Activated naive CD4-positive, alpha-beta T cell treated with anti-CD3 and anti-CD28 coated beads, Interleukin-2, amount 10 ng/mL, durations not matched to agents 7 days and 5 days (primary cell): ENCODE measurements at places on chromosomes 16 and 17.
A peak's percentile ranks its signal among the peaks of the same experiment; 100 is the strongest.

DNA sequence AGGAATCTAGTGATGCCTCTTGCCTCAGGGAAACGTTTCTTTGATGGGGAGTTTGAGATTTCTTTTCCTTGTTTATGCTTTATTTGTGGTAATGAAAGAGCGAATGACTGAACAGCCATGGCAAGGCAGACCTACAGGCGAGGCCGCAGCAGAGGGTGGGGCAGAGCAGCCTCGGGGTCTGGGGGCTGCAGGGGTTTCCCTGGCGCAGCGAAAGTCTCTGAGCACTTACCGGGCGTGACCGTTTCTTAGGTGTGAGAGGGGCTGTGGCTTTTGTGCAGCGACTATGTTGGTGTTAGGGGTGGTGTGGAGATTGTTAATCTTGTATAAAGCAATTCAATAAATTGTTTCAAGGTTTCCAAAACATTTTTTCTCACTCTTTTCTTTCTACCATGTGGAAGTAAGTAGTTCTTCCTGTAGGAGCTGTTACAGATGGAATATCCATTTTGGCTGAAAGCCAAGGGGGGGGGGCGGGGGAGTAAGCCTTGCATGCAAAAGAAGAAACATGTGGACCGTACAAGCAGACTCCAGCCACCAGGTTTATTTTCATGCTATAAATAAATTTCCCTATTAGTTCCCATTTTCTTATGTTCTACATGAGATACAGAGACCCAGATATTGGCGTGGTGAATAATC lies 34.8 kb downstream of the UBN1 start:
- DNase-seq = no peak

DNA sequence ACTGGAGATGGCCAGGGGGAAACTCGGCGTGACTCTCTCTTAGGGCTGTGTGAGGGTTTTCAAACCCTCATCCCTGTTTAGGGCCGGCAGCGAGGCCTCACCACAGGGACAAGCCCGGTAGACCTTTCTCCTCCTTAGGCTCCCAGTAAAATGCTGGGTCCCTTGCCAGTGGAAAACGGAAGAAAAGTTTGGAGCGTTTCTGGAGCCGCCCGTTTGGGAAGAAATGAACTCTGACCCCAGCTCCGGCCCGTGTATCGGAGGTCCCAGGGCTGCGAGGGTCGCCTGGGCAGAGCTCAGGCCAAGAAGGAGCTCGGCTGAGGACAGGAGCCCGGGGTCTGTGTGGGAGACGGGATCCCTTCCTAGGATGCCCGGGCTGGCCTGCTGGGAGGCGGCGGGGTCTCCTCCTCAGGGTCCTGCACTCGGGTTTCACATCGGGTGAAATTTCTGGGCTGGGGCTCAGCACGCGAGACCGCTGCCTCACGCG lies 23.2 kb downstream of the ZNF213 start:
- no peak for DNase-seq

- no peak for DNase-seq
Observed at GRCh38 chr16:86991679-86992078, 325.5 kb downstream of the C16orf95 start.

DNA sequence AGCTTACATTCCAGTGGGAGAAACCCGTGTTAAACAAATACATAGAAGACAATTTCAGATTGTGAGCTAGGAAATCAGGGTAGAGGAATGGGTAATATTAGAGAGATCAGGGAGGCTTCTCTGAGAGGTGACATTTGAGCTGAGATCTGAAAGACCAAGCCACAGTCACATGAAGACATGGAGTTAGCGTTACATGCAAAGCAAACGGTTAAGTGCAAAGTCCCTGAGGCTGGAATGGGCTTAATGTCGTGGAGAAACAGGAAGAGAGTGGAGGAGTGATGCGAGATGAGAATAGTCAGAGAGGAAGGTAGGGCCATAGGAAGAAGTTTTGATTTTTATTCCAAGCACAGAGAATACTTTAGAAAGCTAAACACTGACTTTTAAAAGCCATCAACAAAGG lies 246.1 kb downstream of the IRX3 start:
- DNase-seq = no peak

DNA sequence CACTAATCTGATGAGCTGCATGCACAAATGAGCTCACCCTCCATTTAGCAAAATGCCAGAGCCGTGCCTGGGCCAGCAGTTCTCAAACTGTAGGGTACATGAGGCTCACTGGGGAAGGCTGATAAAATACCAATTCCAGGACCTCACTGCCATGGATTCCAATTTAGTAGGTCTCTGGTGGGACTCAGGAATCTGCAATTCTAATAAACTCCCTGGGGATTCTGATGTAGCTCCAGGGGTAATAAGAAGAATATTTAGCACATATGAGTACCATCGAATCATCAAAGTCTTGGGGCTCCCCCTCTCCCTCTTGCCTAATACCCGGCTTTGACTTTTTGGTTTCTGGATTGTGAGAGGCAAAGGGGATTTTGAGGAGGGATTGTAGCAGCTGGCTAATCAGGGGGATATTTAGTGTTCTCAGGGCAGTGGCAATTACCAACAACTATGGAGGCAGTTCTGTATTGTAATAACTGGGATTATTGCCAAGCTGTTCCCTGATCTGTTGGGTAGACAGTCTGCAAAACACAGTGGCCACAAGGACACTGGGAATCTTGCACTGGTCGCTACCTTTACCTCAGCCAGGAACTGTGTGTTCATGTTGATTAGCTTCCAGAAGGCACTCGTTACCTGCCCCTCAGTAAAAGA lies 140.4 kb downstream of the SHISA9 start:
- no peak for DNase-seq

GRCh38 chr17:33459078-33459940 lies 166.2 kb upstream of the ASIC2 start:
- DNase-seq = no peak

GRCh38 chr16:68470461-68471150 lies 22.3 kb upstream of the SMPD3 start:
- DNase-seq = peak; percentile 31

DNA sequence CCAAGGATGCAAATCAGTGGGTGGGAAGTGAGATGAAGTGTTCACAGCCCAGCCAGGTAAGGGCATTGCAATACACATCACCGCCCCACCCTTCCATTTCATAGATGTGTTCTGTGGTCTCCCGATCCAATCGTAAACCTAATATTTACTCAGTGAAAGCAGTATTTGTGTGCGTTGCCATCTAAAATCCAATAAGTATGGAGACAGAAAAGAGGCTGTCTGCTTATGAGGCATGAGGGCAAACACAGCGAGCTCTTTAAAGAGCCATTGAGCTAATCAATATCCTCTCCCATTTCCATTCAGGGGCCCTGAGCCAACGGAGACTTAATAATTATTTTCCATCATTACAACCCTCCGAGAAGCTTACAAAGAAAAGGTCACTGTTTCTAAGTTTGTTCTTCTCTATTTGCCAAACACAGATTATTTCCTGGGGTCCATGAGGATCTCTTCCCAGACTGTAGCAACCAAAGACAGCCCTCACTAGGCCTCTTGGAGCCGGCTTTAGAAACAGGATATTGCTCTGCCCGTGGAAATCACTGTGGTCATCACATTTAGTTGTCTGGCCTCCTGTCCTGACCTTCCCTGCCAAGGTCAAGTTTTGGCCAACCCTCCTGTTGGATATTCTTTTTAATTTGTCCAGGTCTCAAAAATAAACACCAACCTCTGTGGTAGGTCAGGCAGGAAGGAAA lies 120.1 kb downstream of the SLC39A11 start:
- no peak for DNase-seq

DNA sequence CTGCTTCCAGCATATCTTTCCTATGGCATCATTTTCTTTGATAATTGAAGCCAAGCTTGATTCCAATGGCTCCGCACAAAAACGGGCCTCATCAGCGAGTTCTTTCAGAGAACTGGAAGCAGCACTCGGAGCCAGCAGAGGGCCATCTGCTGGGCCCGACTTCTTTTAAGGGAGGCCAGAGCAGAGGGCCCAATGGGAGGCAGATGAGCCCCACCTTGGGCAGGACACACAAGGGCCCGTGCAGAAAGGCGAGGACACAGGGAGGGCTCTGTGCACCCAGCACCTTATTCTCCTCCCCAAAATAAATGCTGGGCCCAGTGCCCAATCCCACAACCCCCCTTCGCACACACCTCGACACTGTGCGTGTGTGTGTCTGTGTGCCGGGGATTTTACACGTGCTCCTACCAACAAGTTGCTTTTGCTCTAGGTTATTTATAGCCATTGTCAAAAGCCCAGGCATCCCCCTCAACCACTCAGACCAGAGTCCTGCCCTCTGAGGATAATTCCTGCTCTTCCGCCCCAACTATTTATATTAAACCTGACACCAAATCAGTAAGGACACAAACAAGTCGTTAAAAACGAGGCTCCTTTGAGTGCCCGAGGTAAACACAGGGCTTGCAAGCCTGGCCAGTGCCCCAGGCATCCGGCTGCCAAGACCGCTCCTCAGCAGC lies 6.8 kb downstream of the AXIN2 start:
- no peak for DNase-seq

GRCh38 chr16:14449334-14449733 lies 180.7 kb downstream of the PARN start:
- DNase-seq = no peak

- DNase-seq = no peak
Observed at GRCh38 chr16:83954577-83955016, 1.6 kb downstream of the OSGIN1 start.

GRCh38 chr16:8718851-8719680 lies 44.6 kb downstream of the ABAT start:
- DNase-seq = no peak

DNA sequence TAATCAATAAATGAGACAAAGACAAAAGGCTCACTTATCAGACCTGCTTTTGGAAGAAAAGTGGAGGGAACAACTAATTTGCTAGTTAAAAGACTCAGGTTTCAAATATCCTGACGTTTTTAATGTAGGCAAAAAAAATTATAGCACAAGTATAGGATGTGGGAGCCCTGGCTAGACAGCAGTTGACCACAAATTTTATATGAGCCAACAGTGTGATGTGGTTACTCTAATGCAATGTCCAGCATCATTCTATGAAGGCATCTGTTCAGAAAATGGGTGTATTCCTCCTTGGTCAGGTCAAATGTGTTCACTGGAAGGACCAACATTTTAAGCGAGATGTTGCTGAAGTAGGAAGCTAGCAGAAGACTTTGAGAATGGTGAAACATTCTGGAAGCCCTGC lies 237.4 kb downstream of the MAP2K6 start:
- DNase-seq = no peak

GRCh38 chr17:36534840-36535668 lies at the start of the genes MYO19 and PIGW:
Gene MYO19, minus strand, starts transcription at chr17:36534868. Its CDS starts 2,330 bp downstream, at chr17:36532538.
Gene PIGW, plus strand, starts transcription at chr17:36534987. Its CDS starts 2,115 bp downstream, at chr17:36537102.
- peak; percentile 91 for DNase-seq

DNA sequence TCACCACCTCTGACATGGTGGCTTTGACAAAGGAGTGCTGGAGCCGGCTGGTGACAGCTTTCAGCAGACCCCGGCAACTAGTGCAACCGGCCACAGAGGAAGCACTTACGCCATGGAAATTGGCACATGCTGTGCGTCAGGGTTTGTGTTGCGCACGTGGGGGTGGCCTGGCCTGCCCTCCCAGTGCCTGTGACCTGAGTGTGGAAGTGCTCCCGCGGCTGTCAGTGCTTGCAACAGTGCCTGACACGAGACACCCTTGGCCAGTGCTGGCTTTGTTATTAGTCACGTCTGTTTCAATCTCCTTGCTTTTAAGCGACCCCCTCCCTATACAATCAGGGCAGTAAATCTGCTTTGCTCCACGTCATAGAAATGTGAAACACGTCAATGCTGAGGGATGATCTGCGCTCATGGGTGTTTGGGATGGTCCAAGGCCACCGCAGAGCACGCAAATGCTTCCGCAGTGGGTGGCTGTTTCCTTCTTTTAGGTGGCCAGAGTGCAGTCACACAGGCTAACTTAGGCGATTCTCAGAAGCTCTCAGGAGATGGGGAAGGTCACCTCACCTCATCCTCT lies 64.3 kb downstream of the PGS1 start:
- no peak for DNase-seq

- DNase-seq = no peak
Observed at GRCh38 chr16:50588276-50588675, 40.1 kb downstream of the NKD1 start.

DNA sequence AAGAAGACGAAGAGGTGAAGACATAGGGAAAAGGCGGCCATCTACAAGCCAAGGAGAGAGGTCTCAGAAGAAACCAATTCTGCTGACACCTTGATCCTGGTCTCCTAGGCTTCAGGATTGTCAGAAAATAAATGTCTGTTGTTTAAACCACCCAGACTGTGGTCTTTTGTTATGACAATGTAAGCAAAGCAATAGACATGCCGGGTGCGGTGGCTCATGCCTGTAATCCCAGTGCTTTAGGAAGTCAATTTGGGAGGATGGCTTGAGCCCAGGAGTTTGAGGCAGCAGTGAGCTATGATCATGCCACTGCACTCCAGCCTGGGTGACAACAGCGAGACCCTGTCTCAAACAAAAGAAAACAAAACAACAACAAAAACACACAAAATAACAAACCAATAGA lies 64.4 kb downstream of the HAPSTR1 start:
- DNase-seq = no peak

GRCh38 chr16:86824751-86825296 lies 246.5 kb downstream of the FOXL1 start:
- no peak for DNase-seq

DNA sequence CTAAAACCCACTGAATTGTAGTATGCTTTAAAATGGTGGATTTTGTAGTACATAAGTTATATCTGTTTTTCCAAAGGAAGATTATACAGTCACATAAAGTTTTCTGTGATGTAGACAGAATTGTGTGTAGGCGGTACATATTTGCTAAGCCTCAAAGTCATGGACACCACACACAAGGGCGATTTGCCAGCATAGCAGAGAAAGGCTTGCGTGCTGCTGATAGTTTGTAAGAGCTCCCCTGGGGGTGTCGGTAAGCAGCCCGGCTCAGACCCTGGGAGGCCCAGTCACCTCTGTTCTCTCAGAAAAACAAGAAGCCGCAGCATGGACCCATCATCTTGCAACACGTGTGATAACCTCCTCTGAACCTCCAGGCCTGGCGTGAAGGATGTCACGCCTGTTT lies 38.3 kb upstream of the AKTIP start:
- no peak for DNase-seq
